ELR (cell line): ENCODE measurements at places on chromosomes 16 and 17.

DNA sequence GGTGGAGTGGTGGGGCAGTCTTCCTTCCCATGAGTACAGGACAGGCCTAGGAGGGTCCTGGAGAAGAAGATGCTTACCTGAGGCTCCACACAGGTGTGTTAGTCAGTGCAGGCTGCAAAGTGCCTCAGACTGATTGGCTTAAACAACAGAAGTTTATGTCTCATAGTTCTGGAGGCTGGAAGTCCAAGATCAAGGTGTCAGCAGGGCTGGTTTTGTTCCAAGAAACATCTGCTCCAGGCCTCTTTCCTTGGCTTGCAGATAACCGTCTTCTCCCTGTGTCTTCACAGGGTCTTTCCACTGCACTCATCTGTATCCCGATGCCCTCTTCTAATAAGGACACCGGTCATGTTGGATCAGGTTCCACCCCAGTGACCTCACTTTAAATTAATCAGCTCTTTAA lies 153.0 kb downstream of the NTN1 start:
- DNase-seq = no peak

- DNase-seq = no peak
These were observed 8.5 kb downstream of the STH start for GRCh38 chr17:46007461-46007965.

DNA sequence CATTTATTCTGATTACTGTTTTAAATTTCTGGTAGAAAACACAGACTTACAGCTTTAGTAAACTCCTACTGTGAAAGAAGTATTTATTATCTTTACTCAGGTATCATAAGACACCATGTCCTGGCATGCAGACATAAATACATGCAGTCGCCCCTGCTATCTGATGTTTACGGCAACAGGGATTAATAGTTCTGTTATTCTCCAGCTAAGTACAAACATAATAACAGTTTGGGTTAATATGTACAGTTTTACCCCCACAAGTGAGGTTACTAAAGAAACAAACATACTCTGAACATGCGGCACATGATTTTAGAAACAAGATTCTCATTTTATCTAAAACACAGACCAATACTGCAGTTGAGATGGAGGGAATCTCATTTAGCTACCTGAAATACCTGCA lies 170.8 kb downstream of the ABCA8 start:
- no peak for DNase-seq

DNA sequence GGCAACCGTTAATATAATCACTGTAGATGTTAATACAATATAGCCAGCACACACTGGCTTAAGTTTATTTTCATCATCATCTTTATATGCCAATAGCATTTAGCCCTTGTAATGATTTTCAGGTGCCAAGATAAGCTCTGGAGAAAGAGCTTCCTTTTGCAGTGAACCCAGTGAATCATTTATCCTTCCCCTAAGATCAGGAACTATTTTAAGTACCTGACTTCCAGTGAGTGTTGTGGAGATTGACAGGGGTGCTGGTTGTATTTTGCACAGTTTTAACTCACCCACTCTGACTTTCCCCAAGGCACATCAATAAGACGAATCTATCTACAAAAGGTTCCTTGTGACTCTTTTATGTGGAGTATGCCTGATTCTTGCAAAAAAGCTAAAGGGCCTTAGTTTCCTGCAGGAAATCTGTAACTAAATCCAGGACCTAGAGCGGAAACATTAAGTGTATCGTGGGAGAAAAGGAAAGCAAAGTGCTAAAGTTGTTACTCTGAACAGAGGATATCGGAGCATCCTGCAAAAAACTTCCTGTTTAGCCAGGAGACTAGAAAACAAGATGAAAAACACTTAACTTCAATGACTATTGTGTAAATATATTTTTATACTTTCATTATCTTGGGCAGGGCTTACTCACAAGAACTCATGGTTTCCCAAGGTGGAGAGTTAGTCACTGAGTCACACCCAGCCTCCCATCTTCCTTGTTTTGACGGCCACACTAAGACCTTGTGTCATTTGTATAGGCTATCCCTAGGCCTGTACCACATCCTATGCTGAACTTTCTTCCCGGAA lies 183.6 kb downstream of the MAP2K6 start:
- peak; percentile 92 for DNase-seq

- DNase-seq = peak; percentile 72
These were observed 6.8 kb downstream of the MYO1C start for GRCh38 chr17:1485423-1486376.

GRCh38 chr16:9545522-9546437 lies 454.3 kb downstream of the HAPSTR1 start:
- DNase-seq = no peak

DNA sequence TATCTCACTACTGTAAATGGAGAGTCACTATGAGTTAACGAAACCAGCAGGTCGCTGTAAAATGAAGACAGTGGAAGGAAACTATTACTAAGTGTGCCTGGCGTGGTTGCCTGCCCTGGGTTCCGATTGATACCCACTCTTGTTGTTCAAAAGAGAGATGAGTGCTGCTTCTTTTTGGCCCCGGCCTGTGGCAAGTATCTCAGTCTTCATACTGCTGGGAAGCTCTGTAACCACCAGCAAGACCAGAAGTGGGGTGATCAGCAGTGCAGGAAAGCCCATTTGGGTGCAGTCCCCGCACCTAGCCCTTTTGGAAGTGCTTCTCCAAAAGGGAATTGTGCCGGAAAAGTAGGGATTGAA lies 104.5 kb downstream of the SNX29 start:
- no peak for DNase-seq

GRCh38 chr17:52647411-52647810 lies 488.9 kb upstream of the CA10 start:
- no peak for DNase-seq

DNA sequence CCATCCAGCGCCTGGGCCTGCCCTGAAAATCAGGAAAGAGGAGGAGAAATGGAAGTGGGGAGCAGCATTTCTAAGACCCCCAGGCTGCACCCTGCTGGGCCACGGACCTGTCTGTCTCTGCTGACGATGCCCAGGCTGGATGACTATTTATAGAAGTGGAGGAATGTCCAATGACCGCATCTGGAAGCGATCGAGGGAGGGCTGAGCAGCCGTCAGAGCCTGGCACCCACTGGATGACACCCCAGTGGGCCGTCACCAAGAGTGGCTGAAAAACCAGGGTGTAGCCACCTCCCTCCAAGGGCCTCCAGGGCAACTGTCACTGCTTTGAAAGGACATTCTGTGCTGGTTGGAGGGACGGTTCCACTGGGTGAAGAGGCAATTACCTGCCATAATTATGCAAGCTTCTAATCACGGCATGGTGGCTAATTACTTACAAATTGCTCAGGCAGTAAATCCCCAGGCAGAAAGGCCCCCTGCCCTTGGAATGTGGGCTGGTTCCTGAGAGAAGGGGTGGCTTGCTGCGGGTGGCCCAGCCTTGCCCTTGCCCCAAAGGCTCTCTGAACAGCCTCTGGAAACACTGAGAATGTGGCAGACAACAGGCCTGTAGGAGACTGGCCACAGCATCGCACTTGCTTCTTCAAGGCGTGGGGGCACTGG lies 332.1 kb downstream of the C16orf95 start:
- no peak for DNase-seq

GRCh38 chr17:47703191-47703591 lies 9.2 kb downstream of the TBKBP1 start:
- no peak for DNase-seq

GRCh38 chr17:3660311-3660891 lies 8.0 kb downstream of the TAX1BP3 start:
- no peak for DNase-seq

GRCh38 chr17:48241131-48241591 lies 133.6 kb downstream of the SNX11 start:
- DNase-seq = peak; percentile 96

GRCh38 chr17:49910858-49911204 lies 58.2 kb upstream of the DLX4 start:
- DNase-seq = no peak

DNA sequence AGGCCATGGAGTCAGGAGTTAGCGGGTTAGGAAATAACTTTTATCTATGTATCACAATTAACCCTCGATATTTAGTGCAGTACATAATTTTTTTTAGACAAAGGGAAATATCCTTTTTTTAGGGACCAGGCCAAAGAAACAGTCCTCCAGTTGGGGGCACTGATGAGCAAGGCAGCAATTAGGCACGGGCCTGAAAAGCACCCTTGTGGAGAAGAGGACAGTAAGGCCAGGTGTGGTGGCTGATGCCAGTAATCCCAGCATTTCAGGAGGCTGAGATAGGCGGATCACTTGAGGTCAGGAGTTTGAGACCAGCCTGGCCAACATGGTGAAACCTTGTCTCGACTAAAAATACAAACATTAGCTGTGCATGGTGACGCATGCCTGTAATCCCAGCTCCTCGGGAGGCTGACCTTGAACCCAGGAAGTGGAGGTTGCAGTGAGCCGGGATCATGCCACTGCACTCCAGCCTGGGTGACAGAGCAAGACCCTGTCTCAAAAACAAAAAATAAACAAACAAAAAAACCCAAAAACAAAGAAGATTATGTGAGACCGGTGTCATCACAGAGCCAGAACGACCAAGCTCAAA lies 158.3 kb upstream of the NOL11 start:
- DNase-seq = no peak

- peak; percentile 85 for DNase-seq
These were observed 48.1 kb downstream of the MYO18A start for GRCh38 chr17:29131814-29132682.

DNA sequence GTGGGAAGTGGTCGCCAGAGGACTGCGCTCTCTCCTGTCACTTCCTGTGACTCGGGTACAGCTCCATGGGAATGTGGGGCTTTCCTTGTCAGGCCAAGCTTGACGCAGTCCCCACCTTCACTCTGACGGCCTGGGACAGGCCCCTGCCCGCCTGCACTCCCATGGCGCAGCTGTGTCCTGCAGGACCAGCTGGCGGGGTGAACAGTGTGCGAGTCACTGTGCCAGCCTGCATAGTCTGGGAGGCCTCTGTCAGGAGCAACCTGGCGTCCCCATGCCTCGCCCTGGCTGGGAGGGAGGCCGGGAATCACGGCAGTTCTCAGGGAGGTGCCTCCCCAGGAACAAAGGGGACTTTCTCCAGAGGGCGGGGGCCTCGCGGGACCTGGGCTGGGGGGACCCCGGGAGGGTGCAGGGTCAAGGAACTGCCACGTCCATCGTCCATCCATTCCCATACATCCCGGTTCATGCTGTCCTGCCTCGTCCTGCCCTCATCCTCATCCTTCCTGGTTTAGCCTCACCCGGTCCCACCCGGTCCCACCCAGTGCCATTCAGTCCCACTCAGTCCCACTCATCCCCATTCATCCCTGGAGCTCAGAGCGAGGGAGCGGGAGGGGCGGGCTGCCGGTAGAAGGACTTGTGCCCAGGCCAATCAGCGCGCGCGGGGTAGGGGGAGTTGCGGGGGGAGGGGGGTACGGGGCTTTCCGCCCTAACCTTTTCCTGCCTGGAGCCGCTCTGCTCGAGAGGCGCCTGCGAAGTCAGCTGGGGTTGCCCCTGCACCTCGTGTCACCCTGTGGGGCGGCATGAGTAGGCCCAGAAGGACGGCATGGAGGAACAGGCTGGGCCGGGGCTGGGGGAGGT lies 13.4 kb downstream of the FLYWCH1 start:
- no peak for DNase-seq

DNA sequence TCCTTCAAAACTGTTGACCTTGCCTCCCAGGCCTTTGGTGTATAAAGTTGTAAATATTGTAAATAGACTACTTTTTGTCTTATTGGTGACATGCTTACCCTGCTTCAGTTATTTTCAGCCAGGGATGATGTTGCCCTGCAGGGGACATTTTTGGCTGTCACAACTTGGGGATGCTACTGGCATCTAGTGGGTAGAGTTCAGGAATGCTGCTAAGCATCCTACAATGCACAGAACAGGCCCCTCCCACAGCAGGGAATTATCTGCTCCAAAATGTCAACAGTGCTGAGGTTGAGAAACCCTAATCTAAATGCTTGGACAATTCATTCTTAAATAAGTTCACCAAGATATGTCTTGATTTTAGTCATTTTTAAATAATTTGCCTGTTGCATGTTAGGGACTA lies 459.8 kb downstream of the PMP22 start:
- DNase-seq = peak; percentile 17

GRCh38 chr17:9875441-9875840 lies 29.6 kb downstream of the RCVRN start:
- DNase-seq = peak; percentile 28

GRCh38 chr17:1050996-1051925 lies 54.3 kb downstream of the TIMM22 start:
- no peak for DNase-seq

DNA sequence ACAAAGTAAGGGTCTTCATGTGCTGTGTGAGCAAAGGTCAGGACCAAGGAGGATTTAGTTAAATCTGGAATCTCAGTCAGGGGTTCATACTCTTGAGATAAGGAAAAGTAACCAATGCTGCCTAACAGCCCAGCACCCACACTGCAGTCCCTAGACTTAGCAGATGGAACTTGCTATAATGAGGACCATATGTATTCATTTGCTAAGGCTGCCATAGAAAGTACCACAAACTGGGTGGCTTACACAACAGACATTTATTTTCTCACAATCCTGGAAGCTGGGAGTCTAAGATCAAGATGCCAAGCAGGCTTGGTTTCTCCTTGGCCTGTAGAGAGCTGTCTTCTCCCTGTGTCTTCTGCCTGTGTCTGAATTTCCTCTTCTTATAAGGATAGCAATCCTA lies 20.8 kb downstream of the ZP2 start:
- no peak for DNase-seq

- no peak for DNase-seq
These were observed at the start of gene IRF8 for GRCh38 chr16:85898521-85899442. Gene IRF8 (plus strand): TSS chr16:85899162. CDS start chr16:85903016, 3,854 bp downstream.

DNA sequence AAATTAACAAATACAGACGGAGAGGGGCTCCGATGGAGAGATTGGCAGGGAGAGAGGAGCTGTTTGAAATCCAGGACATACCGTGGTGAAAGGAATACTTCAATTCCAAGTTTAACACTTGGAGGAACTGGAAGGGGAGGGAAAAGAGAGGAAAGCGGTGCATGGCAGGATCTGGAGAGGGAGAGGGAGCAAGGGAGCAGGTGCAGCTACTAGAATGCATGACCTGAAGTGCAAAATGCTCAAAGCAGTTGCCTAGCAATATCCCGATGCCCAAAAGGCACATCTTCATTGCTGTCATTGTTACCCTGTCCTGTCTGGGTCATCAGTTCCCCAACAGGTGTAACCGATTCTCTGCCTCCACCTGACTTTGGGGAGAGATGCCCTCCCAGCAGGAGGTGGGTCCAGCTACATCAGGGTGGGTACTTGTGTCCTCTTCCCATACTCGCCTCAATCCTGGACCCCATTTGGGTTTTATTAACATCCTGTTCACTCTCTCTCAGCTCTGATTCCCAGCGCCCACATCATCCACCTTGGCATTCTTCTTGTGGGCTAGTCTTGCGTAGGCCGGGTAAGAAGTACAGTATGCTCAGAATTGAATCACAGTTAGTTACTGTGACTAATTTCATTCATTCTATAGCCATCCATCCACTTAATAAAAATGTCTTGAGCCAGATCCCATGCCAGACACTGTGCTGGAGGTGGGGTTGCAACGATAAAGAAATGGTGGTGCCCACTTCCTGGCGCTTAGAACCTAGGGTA lies 37.4 kb upstream of the EMP2 start:
- DNase-seq = peak; percentile 2

DNA sequence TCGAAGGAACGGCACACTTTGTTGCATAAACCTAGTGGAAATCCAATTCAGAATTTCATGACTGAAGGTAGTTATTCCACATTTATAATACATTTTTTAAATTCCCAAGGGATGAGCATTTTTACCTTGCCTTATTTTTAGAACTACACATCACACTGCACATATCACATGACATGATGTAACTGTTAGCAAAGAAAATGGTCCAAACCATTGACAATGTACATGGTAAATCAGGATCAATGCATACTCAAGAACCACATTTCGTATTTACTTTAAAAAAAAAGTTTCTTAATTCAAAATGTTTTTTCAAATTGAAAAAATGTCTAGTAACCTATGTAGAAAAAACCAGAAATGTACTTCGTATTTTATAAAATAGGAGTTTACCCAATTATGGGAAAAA lies 2.5 kb downstream of the KANSL1 start:
- peak; percentile 52 for DNase-seq
